ENCODE measurements at places on chromosomes 16 and 17.

DNA sequence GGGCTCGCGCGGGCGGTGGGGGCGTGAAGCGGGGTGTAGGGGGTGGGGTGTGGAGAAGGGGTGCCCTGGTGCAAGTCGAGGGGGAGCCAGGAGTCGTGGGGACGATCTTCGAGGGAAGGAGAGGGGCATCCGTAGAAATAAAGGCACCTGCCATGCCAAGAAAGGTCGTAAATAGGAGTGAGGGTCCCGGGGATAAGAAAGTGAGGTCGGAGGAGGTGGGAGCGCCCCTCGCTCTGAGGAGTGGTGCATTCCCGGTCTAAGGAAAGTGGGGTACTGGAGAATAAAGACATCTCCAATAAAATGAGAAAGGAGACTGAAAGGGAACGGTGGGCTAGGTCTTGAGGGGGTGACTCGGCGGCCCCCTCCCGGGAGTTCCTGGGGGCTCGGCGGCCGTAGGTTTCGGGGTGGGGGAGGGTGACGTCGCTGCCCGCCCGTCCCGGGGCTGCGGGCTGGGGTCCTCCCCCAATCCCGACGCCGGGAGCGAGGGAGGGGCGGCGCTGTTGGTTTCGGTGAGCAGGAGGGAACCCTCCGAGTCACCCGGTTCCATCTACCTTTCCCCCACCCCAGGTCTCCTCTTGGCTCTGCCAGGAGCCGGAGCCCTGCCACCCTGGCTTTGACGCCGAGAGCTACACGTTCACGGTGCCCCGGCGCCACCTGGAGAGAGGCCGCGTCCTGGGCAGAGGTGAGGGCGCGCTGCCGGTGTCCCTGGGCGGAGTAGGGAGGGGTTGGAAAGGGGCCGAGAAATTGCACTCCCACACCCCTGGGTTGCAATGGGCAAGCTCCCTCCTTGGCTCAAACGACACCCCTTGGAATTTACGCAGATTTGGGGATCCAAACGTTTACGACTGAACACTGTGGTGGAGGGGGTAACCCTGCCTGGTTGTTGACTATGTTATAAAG, 888 bp downstream of the CDH1 start:
- no peak for DNase-seq

- peak; percentile 5 for DNase-seq
These were observed 647 bp downstream of the FBXL20 start for GRCh38 chr17:39400547-39401411.

- DNase-seq: no peak
These were observed 120.9 kb downstream of the HS3ST3A1 start for GRCh38 chr17:13480877-13481276.

GRCh38 chr17:71511266-71511995, 609.4 kb upstream of the SOX9 start:
- DNase-seq: no peak

DNA sequence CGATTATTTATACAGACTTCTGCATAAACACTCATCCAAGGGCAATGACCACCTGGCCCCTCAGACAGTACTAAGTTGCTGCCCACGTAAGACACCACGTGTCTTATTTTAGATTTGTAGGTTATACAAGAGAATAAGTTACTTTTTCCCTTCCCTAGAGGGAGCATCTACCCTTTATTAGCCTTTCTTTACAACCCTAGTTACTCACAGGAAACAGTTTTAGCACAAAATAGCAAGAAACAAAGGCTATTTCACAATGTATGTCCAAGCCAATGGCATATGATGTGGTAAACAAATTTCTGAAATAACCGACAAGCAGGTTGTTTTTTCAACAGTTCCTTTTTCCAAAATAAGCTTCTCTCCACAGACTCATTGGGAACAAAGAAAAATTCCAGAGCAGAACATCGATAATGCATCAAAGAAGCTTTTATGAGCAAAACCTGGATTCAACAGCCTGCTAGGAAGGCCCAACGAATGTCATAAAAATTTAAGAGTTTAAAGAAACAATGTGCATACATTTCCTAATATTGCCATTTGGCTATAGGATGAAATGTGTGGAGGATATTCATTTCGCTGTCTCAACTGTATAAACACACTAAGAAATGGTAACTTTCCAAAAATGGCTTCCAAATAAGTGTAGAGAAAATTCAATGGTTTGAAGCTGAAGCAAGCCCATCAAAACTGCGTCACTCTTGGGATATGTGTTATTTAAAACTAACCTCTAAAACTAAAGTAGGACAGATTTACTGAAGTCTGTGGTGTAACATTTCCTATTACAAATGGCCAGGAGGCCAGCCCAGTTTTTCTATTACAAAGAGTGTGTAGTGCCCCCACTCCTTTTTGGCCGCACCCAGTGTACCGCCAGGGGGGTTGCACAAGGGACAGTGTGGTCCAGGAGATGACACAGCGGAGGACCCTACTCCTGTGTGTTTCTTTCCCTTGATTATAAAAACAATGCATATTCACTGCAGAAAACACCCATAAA, 50.4 kb upstream of the ERN1 start:
- DNase-seq: no peak

- DNase-seq: no peak
These were observed 52.7 kb upstream of the LHX1 start for GRCh38 chr17:36884495-36885152.

- DNase-seq: no peak
These were observed 218.7 kb upstream of the RBFOX1 start for GRCh38 chr16:7113949-7114348.

Measured in T-helper 1 cell (primary cell).